ENCODE measurements at places on chromosomes 7 and 10.

GRCh38 chr7:33886149-33886623 is 19.2 kb upstream of the BMPER start:
- peak; percentile 7 for DNase-seq

DNA sequence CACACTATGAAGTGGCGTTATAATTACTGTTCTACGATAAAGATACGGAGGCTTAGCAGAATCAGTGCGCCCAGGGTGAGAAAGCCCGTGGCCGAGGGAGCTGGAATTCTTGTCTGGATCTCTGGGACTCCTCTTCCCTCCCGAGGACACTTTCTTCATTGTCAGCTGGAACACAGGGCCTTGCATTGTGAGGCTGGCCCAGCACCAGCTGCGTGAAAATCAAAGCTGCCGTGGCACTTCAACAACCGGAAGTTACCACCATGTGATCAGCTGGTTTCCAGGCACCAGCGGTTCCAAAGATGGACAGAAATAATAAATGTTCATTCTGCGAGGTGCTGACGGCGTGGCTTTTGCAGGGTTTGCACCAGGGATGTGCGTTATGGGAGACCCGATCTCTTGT is 234.0 kb upstream of the PITRM1 start:
- no peak for DNase-seq

GRCh38 chr7:33814936-33815335 is 90.4 kb upstream of the BMPER start:
- DNase-seq: no peak

- no peak for DNase-seq
Observed at GRCh38 chr10:85105614-85106255, 777.3 kb downstream of the CCSER2 start.

DNA sequence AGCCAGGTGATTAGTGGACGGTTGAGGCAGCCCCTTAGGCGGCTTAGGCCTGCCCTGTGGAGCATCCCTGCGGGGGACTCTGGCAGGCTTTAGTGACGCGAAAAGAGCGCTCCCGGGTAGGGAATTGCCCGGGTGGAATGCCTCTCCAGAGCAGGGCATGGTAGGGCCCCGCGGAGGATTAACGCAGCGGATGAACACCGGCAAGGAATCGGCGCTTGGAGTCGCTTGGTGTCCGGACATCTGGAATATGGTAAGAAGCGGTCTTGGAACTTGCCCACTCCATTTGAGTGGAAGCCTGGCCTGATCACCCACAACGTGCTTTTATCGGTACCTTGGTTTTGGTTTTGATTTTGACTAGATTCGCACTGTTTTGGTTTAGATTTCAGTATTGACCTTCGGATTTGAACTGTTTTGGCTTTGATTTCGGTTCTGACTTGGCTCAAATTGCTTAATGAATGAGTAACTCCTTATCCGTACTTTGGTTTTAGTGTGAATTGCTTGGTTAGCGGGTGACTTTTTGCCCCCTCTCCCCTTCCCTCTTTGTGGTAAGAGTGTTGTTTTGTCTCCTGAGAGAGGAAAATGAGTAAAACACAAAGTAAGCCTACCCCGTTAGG is 24.2 kb upstream of the CHST3 start:
- no peak for DNase-seq

DNA sequence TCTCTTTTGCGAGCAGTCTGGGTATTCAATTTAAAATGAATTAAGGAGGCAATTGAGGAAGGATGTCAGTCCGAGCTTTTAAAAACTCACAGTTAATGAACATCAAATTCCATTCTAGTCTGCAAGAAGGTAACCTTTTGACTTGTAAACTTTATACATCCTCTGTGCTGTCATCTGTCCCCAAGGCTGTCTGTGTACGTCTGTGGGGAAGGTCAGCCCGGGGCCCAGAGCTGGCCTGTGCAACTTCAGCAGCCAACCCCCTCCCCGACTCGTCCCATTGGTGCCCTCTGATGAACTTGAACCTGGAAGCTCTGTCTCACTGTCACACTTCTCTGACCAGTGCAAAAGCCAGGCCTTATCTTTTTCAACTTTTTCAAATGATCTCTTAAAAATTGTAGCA is 80.3 kb downstream of the CCDC3 start:
- DNase-seq: no peak

GRCh38 chr7:2138146-2138765 is 94.5 kb downstream of the MAD1L1 start:
- no peak for DNase-seq

GRCh38 chr10:43258562-43259212 is 8.2 kb downstream of the RASGEF1A start:
- no peak for DNase-seq
